ENCODE measurements at places on chromosomes 5 and 9.

DNA sequence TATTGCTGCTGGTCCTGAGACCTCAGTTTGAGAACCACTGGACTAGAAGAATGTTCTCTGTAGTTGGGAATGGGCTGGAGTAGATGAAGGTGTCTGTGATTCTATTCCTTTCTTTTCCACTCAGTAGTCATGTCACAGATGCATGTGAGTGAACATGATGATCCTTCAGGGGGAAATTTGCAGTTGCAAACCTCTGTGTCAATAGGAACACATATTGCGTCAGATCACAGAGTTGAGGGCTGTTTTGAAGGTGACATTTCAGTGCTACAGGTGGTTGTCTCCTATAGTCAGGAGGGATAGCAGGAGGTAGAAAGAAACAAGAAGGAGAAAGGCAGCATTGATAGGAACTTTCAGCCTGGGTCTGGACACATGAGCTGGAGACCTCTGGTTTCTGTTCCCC lies 239.3 kb downstream of the ARHGEF28 start:
- no peak for DNase-seq

GRCh38 chr5:6780802-6781391 lies 67.7 kb downstream of the TENT4A start:
- no peak for DNase-seq

DNA sequence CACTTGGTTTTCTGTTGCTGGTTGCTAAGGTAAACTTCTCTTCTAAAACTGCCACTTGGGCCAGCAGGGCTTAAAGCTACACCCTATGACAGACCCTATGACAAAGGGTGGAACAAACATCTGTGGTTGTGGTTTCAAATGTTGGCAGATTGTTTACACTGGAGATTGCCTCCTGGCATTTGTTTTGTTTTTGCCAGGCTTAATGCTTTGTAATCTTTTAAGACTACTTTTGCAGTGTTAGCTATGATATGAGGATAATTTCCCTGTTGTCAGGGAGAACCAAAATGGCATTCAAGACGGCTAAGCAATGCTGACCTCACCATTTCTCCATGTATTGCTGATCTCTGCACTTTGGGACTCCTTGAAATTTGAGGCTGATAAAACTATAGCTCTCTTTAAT lies 50.3 kb downstream of the MAMDC2 start:
- no peak for DNase-seq

DNA sequence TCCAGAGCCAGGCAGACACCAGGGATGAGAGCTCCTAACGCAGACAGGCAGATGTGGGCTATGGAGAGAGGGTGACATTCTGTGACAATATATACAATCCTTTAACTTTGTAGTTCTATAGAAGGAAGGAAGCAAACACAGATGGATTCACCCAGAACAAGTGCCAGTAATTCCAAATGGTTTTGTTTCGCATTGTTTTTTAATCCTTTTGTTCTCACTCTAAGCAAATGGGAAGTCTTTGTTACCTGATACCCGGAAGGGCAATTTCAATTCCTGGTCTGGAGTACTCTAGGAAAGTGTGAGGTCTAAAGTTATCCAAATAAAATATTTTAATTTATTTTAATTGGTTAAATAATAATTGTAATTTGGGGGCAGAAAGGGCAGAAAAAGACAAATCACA lies 2.5 kb downstream of the FRMD3 start:
- no peak for DNase-seq

DNA sequence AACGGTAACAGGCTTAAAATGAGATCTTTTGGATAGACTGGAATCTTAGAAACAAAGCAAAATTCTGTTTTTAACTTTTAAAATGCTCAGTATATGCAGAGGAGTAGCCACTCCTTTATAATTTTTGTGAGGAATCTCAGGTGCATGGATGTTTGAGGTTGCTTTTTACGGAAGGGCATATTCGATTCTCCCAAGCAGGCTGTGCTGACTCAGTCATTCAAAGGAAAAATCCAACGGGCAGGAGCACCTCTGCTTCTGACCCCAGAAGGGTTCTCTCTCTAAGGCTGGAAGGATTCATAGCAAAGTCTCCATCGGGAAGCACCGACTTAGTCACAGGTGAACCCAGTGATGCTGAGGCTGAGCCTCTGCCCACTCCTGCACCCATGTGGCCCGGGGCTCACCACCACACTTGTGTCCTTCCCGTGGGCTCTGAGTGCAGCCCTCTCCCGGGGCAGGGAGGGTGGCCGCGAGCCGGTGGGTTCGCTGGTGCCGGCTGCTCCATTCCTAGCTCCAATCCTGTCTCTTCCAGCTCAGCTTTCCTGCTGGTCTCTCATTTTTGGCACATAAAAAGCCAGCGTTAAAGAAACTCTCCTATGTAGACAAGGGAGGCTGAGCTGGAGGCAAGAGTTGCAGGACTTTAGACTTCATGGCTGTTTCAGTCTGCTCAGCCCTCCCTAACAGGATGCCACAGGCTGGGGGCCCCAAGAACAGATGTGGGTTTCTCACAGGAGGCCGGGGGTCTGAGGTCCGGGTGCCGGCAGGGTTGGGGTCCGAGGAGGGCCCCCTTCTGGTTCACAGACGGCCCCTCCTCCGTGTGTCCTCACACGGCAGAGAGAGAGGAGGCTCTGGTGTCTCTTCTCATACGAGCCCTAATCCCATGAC lies 135.6 kb upstream of the LPCAT1 start:
- no peak for DNase-seq

GRCh38 chr9:89716559-89716958 lies 111.7 kb downstream of the GADD45G start:
- no peak for DNase-seq

DNA sequence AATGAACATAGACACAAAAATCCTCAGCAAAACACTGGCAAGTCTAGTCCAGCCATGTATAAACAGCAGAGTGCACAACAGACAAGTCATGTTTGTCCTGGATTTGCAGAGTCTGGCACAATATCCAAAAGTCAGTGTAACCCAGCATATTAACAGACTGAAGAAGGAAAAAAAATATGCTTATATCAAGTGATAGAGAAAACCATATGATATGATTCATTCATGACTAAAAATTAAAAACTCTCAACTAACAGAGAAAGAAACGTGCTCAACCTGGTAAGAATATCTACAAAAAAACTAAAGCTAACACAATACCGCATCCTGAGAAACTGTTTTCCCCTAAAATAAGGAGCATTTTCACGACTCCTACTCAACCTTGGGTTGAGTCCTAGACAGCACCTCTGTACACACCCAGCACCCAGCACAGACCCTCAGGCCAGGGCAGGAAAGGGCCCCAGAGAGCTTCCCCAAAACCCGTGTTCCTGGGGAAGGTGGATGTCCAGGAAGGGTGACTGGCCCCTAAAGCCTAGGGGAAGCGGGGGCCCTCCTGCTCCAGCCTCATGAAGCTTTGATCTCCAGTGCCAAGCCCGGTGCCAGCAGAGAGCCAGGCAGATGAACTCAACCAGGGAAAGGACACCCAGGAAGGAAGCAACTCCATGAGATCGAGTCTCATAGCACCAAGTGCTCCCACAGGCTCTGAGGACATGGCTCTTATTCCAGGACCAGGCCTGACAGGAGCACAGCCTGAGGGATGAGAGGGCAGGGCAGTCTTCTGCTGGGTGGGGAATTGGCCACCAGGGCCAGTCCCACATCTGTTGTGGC lies 38.9 kb downstream of the ADAMTS2 start:
- no peak for DNase-seq

DNA sequence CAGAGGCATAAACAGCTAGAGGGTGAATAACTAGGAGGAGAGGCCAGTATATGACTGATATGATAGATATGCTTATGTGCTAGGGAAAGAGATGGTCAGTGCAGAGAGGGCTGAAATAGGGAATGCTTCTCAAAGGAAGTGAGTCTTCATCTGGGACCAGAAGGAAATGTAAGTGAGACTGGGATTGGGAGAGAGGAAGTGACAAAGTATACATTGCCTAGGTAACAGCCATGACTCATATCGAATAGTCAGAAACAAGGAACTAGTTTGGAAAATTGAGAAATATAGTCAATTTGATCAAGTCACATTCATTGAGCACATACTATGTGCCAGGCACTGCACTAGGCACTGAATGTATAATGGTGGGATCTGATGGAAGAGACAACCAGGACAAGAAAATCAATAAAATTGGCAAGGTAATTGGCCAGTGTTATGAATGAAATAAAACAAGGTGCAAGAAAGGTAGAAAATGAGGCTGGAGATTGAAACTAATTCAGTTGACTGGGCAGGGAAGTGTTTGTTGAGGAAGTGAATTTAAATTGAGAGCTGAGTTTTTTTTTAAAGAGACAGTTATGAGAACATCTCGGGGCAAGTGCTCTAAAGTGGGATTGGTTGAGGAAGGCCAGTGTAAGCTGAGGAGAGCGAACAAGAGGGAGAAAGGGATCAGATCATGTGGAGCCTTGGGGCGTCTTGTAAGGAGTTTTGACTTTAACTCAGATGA lies 4.3 kb downstream of the ERAP2 start:
- no peak for DNase-seq

DNA sequence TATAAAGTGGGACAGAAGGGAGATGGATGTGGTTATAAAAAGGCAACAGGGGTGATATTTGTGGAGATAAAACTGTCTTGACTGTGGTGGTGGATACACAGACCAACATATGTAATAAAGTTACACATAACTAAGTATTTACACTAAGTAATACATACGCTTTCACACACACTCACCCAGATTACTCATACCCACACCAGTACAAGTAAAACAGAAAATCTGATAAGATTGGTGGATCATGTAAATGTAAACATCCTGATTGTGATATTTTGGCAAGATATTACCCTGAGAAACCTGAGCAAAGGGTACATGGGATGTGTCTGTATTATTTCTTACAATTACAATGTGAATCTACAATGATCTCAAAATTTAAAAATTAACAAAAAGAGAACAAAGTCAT lies 53.3 kb upstream of the SLIT3 start:
- DNase-seq = no peak

- no peak for DNase-seq
Observed at GRCh38 chr9:117304549-117304948, 110.3 kb downstream of the ASTN2 start.

DNA sequence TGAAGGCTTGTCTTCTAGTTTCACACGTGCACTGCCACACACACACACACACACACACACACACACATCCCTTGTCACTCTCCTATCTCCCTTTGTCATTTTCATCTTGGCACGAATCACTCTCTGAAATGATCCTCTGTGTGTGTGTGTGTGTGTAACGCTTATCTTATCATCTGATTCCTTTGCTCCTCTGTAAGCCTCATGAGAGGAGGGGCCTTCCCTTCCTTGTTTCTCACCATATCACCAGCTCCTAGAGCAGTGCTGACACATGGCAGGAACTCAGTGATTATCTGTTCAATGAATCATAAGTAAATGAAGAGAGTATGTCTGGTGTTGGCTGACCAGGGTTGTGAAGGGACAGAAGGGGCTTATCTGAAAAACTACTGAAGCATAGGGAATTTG lies 53.3 kb downstream of the PDE4D start:
- no peak for DNase-seq
